ENCODE measurements at places on chromosomes 5 and 9. TPM values are rescaled to one million over a fixed set of nuclear protein-coding genes. Genes with fewer than 3 reads are reported as not detected.
A peak's percentile ranks its signal among the peaks of the same experiment; 100 is the strongest.

DNA sequence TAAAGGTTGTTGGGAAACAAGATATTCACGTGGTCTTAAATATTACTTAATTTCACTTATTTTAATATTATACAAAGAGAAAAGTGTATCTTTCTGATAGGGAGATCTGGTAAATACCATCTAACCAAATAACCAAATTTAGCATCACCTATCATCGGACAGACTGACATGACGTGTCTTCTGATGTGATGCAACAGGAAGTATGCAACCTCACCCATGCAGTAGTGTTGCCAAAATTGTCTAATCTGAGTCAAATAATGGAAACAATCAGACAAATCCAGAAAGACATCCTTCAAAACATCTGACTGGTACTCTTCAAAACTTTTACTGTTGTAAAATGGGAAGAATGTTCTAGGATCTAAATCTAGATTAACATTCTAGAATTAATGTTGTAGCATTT is 148.0 kb downstream of the FGF1 start:
- no peak for DNase-seq

DNA sequence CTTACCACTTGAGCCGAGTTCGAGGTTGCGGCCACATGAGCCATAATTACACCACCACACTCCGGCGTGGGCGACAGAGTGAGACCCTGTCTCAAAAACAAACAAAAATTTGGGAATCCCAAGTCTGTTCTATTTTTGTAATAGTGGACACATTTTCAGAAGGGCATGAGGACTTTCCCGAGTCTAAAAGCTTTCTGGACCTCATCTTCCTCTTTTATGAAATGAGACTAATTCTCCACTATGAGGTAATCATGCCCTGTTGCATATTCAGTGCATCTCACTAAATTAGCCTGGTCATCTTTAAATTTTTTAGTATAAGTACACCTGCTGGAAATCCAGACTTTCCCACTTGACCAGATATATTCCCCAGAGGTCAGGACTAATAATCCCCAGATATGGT is 55.7 kb downstream of the GGTA1 start:
- DNase-seq, result no peak

The NR6A1 gene
- 54.6 TPM for polyA plus RNA-seq

GRCh38 chr5:109478830-109479229 is 69.1 kb upstream of the PJA2 start:
- no peak for DNase-seq

The FAM153A gene
- polyA plus RNA-seq, result 75.0 TPM

- DNase-seq, result no peak
These were observed 155.0 kb upstream of the PTGER4 start for GRCh38 chr5:40524677-40525076.

The PCDHGA11 gene
- polyA plus RNA-seq, result 0.83 TPM

The FOXE1 gene
- 0.62 TPM for polyA plus RNA-seq

The PKD2L2 gene
- polyA plus RNA-seq, result 23.4 TPM

DNA sequence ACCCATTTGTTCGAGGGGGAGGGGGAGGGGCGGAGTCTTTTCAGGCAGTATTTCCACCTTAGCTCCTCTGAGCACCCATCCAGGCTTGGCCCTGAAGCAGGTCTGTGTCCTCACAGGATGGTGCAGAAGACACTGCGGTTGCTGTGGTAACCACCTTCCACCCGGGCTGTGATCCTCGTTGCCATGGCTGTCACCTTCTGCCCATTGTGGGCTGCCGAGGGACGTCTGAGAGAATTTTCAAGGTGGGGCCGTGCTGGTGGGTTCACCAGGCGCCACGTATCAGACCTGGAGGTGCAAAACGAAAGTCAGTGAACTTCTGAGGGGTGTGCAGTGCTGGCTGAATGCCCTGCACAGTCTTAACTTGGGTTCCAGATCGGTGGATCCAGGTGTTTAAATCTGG is 26.7 kb downstream of the POLR1E start:
- DNase-seq, result no peak

- DNase-seq, result no peak
These were observed 287.8 kb downstream of the TLR4 start for GRCh38 chr9:117992006-117992405.

DNA sequence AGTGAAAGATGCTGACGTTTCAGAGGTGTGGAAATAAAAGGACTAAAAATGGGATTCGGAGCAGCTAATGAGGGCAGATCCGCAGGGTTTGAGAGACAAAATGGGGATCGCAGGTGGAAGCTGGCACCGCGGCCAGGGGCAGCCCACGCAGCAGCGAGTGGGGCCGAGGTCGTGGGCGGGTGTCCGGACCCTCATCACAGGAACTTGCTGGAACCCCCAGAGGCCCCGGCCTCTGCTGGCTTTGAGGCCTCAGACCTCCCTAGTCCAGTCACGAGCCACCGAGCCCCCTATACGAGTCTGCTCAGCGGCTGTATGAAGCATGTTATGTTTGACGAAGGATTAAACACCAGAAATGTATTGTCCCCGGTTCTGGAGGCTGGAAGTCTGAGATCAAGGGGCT is 45.8 kb upstream of the FCN1 start:
- no peak for DNase-seq

GRCh38 chr5:76766746-76767145 is 50.8 kb downstream of the F2R start:
- no peak for DNase-seq

- DNase-seq, result peak; percentile 23
These were observed 255.5 kb downstream of the FANCC start for GRCh38 chr9:95061916-95062595.

DNA sequence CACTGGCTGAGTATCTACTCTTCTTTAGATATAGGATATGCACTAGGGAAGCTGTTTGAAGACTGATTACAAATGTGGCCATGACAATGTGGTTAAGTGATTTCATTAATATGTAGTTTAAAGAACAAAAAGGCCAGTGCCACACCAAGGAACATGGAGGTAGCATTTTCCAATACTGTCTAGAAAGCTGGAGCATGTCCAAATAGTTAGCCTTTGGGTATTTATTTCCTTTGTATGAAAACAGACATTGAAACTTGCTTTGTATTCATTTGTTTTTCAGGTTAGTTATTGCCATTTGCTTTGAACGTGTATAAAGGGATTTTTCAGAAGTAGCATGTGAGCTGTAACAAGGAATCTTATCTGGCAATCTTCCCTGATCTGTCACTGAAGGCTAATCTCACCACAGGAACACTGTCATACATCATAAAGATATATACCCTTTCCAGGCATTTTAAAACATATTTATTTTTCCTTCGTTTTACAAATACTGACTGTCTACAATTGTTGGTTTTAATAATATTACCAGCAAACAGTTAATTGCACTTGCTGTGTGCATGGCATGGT is 93.4 kb downstream of the PLPPR1 start:
- DNase-seq, result no peak

DNA sequence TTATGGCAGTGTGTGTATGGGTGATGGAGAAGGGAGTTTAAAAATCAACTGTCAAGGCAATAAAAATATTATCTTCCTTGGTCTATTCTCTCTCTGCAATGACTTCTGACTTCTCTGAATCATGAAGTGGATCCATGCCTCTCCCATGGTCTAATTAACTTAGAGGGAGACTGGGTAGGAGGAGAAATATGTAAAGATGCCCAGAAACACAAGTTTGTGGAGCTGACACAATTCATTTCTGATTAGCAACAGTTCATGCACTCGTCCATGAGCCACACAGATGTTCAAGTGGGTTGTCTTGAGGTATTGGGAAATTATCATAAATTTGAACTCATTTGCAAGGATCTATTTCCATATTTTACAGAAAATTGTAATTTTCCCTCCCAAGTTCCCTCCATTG is 38.1 kb downstream of the INSYN2B start:
- DNase-seq, result no peak

The CARTPT gene
- polyA plus RNA-seq, result 35.8 TPM

DNA sequence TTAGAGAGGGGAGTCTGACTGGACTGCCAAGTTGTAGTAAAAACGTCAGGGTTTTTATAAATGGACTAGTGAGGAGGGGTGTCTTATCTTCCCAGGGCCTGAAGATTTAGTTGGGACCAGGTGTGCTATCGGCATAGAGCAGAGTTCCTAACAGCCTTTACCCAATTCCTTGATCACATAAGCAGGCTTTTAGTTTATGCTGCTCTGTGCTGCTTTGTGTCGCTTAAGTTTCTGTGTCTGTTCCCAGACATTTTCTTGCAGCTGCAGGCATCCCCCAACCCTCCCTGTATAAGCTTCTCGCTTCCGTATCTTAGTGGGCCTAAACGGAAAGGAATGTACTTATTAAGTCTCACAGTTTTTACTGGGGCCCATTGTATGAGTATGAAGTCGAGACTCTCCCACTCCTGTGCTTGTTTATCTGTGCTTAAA is 2.6 kb upstream of the SMC5 start:
- peak; percentile 24 for DNase-seq

The CKMT2 gene
- polyA plus RNA-seq, result 13.7 TPM

- DNase-seq, result no peak
These were observed 45.3 kb upstream of the RICTOR start for GRCh38 chr5:39119404-39120051.

DNA sequence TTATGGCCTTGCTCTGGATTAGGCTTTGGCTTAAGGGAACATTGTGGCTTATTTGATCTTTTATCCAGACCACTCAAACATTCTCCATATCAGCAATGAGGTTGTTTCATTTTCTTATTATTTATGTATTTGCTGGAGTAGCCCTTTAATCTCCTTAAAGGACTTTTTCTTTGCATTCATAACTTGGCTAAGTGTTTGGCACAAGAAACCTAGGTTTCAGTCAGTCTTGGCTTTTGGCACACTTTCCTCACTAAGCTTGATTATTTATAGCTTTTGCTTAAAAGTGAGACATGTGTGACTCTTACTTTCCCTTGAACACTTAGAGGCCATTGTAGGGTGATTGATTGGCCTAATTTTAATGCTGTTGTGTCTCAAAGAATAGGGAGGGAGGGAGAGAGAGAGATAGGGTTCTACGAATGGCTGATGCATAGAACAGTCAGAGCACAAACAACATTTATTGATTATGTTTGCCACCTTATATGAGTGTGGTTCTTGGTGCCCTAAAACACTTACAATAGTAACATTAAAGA is 2265.3 kb upstream of the C9orf72 start:
- no peak for DNase-seq

- no peak for DNase-seq
These were observed 2.2 kb upstream of the FOXD1 start for GRCh38 chr5:73450672-73451223.

The FAM240B gene
- polyA plus RNA-seq, result 1.3 TPM

- DNase-seq, result no peak
These were observed 50.0 kb upstream of the LRRTM2 start for GRCh38 chr5:138925090-138925635.

DNA sequence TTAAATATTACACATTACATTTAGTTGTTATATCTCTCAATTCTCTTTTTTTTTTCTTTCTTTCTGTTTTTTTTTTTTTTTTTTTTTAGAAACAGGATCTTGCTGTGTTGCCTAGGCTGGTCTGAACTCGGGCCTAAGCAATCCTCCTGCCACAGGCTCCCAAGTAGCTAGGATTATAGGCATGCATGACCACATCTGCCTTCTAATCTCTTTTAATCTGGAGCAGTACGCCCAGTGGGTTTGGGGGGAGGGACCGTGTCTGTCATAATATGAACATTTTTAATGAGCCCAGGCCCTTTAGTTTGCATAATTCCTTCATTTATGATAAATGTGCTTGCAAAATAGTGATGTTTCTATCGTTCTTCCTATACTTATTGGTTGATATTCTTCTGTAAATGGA is 10.3 kb downstream of the RHOBTB3 start:
- no peak for DNase-seq

The DNLZ gene
- 14.0 TPM for polyA plus RNA-seq

DNA sequence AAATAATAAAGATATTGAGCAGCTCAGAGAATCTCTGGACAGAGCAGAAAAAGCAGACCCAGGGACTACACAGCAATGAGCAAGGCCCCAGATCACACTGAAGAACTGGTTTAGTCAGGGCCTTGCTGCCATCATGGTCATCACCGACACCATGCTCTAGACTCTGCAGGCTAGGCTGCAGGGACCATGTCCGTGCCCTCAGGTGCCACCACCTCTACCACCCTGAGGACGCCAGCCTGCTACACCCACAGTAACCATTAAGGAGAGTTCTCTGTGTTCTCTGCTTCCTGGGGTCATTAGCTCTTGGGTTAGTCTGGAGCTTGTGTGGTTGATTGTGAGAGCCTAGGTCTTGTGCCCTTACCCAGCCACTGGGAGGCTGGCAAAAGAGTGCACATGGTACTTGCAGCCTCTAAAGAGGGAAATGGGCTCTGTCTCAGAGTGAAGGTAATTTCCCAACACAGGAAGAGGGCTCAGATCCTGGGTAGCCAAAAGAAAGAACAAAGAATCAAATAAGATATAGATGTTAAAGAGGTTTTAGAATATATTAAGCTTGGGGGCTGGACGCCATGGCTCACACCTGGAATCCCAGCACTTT is 31.9 kb upstream of the JADE2 start:
- DNase-seq, result no peak

DNA sequence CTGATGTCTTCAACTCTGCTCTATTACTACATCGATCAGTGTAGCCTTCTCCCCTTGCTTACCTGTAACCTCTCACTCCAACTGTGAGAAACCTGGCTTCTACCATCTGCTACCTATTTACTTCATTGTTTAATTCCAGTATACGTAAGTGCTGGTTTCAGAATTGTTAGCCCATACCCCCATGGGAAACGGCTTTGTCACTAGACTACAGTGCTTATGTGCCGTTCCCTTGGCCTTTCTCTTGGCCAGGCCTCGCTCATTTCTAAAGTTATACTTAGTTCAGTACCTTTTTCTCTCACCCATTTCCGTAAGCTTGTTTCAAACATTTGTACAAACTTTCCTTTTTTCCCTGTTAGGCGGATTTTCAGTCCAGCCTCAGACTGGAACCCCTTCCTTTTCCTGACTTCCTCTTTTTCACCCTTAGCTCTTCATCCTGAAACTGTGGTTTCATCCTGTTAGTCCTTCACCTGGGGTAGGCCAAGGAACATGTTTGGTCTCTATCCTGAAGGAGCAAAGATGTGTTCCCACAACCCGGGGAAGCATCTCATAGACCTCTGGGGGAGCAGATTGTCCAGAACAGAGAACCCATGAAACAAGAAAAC is 21.7 kb downstream of the ALG2 start:
- DNase-seq, result no peak
